ENCODE measurements at places on chromosomes 2 and 18. TPM values are rescaled to one million over a fixed set of nuclear protein-coding genes. Genes with fewer than 3 reads are reported as not detected.

DNA sequence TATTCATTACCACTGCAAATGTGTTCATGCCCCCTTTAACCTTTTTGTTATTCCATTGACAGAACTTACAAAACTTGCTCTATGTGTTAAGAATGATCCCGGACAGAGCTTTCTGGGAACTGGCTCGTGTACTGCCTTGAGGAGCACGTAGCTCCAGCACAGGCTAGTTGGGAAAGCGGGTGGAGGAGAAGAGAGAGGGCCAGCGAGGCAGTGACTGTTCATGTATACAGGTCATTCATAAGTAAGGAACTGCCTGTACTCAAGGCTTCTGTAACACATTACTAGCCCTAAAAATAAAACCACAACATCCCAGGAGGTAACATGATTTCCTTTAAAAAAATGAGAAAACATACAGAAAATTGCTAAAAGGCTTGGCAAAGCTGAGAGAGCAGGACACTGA lies 109.0 kb downstream of the STK39 start:
- no peak for DNase-seq

DNA sequence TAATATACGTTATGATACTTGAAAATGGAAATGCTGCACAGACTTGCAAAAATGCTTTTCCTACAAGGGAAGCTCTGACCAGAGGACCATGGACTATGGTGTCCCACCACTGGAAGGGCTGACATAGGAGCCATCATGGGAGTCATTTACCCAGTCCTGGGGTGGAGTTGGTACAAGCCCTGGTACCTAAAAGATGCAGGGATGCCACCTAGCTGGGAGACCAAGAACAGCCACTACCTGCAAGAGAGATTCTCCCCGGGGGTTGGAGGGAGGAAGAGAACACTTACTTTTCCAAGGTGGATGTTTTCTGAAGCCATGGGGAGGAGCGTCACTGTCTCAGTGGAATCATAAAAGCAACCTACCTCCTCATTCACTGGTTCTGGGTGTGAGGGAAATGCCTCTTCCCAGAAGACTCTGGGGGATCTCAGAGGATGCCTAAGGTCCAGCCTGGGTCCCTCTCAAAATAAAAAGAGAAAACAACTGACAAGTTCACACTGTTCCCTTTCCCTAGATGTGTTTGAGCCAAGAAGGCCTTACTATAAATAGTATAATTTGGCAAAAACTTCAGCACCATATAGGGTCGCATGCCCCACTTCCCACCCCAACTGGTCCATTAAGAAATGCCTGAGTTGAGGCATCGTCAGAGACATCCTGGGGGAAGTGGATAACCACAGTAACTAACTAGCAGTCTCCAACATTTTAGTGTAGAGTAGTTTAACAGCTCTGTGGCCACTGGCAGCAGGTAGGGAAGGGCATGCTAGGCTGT lies 39.9 kb downstream of the REEP1 start:
- no peak for DNase-seq

DNA sequence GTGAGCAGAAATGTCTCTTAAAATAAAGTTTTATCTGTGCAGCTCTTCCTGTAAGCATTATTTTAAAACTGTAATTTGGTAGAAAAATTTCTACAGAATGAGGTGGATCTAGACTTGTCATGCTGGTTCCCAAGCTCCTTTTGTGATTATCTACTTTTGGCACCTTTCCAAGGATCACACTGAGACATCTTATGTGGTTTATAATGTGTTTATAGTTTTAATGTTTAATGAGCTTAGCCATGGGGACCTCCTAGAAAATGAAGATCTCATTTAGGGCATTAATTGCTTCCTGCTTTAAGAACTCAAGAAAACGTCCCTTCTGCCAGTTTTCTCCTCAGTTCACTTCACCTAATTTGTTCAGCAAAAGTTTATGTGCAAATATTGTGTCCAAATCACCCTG lies 468.4 kb downstream of the SUCLG1 start:
- no peak for DNase-seq

XDH gene
- 4.8 TPM for total RNA-seq
